Subcutaneous preadipocyte (primary cell): ENCODE measurements at places on chromosomes 1 and 21. TPM values are rescaled to one million over a fixed set of nuclear protein-coding genes. Genes with fewer than 3 reads are reported as not detected.

The PGLYRP3 gene
- not detected in 2 replicates for total RNA-seq

The TRIM17 gene
- total RNA-seq, result under 0.01 TPM in 1 of 2 replicates, not detected in the other

The ABCA4 gene
- under 0.01 TPM in 1 of 2 replicates, not detected in the other for total RNA-seq

The C1orf87 gene
- total RNA-seq, result not detected in 2 replicates

The KANK4 gene
- not detected in 2 replicates for total RNA-seq

The ERICH3 gene
- not detected in 2 replicates for total RNA-seq

The LENEP gene
- total RNA-seq, result not detected in 2 replicates

The OR2L5 gene
- total RNA-seq, result not detected in 2 replicates

The OR10J5 gene
- not detected in 2 replicates for total RNA-seq

The AMPD1 gene
- not detected in 2 replicates for total RNA-seq

The RAP1GAP gene
- total RNA-seq, result not detected in 2 replicates

The UMODL1 gene
- total RNA-seq, result not detected in 2 replicates

The VANGL2 gene
- under 0.01 TPM in 1 of 2 replicates, not detected in the other for total RNA-seq

The FCRLB gene
- total RNA-seq, result 4.8 and 5.5 TPM in 2 replicates

The ROR1 gene
- 41.2 and 46.7 TPM in 2 replicates for total RNA-seq

The NR1I3 gene
- total RNA-seq, result not detected in 2 replicates

The YBX1 gene
- total RNA-seq, result 853 and 942 TPM in 2 replicates

The RNU1-4 gene
- total RNA-seq, result under 0.01 TPM in 2 replicates

The LCE3D gene
- not detected in 2 replicates for total RNA-seq

The FAM151A gene
- not detected in 2 replicates for total RNA-seq

The MX2 gene
- 1.8 and 8.1 TPM in 2 replicates for total RNA-seq

The UBASH3A gene
- not detected in 2 replicates for total RNA-seq

The OLIG2 gene
- not detected in 2 replicates for total RNA-seq

The CDK18 gene
- under 0.01 TPM in 1 of 2 replicates, not detected in the other for total RNA-seq
